ENCODE measurements at places on chromosomes 1 and 21.

DNA sequence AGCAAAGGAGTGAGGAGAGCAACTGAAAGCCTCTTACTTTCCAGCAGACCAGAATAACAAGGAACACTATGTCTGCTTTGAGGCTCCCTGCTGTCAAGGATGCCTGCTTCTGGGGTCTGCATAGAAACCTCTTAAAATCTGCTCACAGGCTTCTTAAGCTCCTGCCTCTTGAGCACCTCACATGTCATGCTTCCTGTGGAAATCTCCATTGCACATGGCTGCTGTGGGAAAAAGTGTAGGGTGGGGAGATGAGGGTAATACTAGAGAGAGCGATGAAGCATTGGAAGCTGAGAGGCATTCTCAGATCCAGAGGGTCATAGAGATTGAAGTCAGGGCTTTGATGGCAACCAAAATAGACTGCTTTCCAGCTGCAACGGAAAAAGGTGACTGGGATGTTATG is 6.2 kb upstream of the HLX start:
- peak; percentile 53 for DNase-seq

DNA sequence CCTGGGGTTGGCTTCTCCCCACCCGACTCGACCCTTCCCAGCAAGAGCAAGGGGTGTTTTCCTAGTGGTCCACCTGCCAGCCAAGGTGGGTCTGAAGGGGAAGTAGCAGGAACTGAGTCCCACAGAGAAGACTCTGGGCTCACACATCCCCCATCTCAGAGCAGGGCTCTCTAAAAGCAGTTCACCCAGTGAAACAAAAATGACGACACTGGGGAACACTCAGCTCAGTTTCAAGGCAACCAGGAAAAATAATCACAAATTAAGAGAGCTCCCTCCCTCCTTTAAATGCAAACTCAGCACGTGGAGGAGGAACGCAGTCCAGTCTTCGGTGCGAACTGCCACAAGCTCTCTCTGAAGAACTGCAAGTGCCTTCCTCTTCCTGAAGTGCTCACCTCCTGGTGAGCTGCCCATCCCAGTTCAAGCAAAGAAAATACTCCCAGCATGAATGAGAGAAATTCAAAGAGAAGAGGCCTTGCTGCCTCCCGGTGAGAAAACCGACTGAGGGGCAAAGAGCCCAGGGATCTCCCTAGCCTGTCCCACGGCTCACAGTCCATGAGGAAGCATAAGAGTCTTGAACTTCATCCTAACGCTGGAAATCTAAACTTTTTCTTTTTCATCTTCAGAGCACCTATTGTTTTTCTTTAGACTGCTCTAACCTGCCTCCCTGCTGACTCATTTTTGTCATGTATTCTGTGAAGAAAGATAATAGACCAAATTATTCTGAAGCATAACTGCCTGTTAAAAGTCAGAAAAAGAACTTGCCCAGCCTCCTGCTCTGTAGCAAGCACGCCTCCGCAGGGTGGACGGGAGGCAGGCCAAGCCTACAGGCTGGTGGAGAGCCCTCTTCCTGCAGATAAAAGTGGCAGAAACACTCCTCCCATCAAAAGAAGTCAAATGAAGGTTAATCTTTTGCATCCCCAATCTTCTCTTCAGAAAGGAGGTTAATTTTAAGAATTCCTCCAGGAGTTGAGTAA is 281.4 kb downstream of the HHIPL2 start:
- no peak for DNase-seq

- no peak for DNase-seq
These were observed 112.2 kb downstream of the NR5A2 start for GRCh38 chr1:200139661-200140250.

GRCh38 chr1:118841521-118841920 is 146.6 kb downstream of the TBX15 start:
- DNase-seq: no peak

GRCh38 chr21:33611006-33611744 is 22.7 kb upstream of the DONSON start:
- no peak for DNase-seq

DNA sequence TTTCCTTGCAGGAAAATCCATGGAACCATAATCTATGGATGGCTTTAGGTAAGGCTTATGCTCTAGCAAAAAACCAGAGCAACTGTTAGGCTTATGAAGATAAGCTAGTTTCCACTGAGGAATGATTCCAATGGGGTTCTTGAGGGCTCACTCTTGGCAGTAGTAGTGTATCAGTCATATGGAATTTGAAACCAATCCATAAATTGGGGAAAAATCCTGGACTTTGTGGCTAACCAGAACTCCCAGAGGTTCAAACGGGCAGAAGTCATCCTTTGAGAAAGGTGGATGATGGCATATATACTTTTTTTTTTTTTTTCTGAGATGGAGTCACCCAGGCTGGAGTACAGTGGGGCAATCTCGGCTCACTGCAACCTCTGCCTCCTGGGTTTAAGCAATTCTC is 54.2 kb upstream of the ATF3 start:
- DNase-seq: no peak

- no peak for DNase-seq
These were observed 109.6 kb downstream of the KCNN3 start for GRCh38 chr1:154760469-154760933.

- DNase-seq: no peak
These were observed 28.0 kb upstream of the XPR1 start for GRCh38 chr1:180603850-180604226.

GRCh38 chr1:236639686-236640085 is 35.4 kb upstream of the HEATR1 start:
- DNase-seq: no peak

DNA sequence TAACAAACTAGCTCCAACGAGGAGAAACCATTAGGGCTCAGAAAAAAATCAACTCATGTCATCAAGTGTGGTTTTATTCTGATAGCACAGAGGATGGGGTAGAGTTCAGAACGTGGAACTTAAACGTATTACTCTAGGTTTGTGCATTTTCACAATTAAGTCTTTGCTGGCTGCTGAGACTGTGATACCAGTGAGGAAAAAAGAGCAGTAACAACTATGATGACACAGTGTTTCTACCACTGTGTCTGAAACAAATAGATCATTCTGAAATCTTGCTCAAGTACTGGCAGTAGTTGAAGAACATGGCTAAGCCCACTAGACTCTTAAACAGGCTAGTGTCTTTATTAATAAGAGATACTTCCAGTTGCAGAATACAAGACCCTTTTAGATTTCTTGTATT is 31.0 kb downstream of the NUCKS1 start:
- no peak for DNase-seq

GRCh38 chr1:16073490-16074119 is at the start of gene FAM131C:
Gene FAM131C, minus strand, starts transcription at chr1:16073651. Its CDS starts 209 bp downstream, at chr1:16073442.
- no peak for DNase-seq

All from DMS79 (cell line).